ENCODE measurements at places on chromosomes 11 and 22. TPM values are rescaled to one million over a fixed set of nuclear protein-coding genes. Genes with fewer than 3 reads are reported as not detected.

The C11orf24 gene
- 64.8 TPM for total RNA-seq

The TSSK2 gene
- 0.39 TPM for total RNA-seq

GRCh38 chr11:45209000-45209879 is 62.8 kb downstream of the PRDM11 start:
- no peak overlapping the region for H3K4me3 ChIP-seq
- DNase-seq: no peak
- no peak overlapping the region for H3K27ac ChIP-seq
- H3K27me3 ChIP-seq: no peaks in the 10 kb centered on the region
- no peaks in the 10 kb centered on the region for H3K36me3 ChIP-seq
- peaks cover 2% of the 10 kb centered on the region for H3K4me1 ChIP-seq

GRCh38 chr22:46293577-46294260 is 3.0 kb upstream of the GTSE1 start:
- peak overlapping the region; percentile 90 for H3K27ac ChIP-seq
- DNase-seq: no peak
- H3K36me3 ChIP-seq: peaks cover 14% of the 10 kb centered on the region
- H3K4me1 ChIP-seq: peaks cover 63% of the 10 kb centered on the region

DNA sequence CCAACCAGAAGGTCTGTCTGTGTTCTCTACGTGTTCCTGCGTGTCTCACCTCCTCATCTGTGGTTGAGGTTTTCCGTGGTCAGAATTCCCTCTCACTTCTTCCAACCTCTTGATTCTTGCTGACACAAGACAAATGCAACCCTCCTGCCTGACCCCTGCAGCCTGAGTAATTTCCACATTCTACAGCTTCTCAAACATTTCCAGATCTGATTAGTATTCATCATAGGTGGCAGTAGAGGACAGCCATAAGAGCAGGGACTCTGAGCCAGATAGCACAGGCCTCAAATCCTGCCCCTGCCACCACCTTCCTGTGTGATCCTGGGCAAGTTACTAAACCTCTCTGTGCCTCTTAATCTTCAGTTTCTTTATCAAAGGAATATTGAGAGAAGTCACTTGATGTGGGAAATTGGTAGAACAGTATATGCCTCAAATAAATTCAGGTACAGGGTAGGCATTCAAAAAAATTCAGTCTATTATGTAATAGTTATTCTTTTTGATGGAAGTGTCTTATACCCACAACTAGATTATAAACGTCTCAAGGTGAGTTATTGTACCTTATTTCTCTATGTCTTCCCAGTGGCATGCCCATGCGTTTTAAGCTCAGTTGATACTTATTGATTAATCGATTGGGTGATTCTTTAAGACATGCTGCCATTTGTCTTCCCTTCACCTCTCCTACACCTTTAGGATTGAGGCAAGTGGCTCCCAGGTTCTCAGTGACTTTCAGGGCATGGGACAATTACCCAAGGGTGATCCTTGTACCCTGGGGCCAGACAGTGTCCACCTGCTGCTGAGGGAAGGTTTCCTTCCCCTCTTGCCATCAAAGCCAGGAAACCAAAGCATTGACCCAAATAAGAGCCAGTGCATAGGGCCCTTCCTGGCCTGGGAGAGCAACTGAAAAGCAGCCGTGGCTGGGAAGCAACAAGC is 19.6 kb downstream of the POU2AF1 start:
- no peaks in the 10 kb centered on the region for H3K27me3 ChIP-seq
- no peak for DNase-seq
- no peak overlapping the region for H3K27ac ChIP-seq
- no peaks in the 10 kb centered on the region for H3K4me1 ChIP-seq

- no peaks in the 10 kb centered on the region for H3K27me3 ChIP-seq
- peaks cover 26% of the 10 kb centered on the region for H3K4me1 ChIP-seq
- no peak for DNase-seq
Observed at GRCh38 chr11:129967996-129968395, 34.6 kb downstream of the PRDM10 start.

- H3K4me3 ChIP-seq: no peak overlapping the region
- H3K27ac ChIP-seq: no peak overlapping the region
- peaks cover 9% of the 10 kb centered on the region for H3K27me3 ChIP-seq
- no peak for DNase-seq
Observed at GRCh38 chr22:22069450-22070370, 87.1 kb upstream of the TOP3B start.

- H3K27ac ChIP-seq: no peak overlapping the region
- no peak for DNase-seq
- peaks cover 5% of the 10 kb centered on the region for H3K27me3 ChIP-seq
- H3K36me3 ChIP-seq: no peaks in the 10 kb centered on the region
- no peak overlapping the region for H3K4me3 ChIP-seq
Observed at GRCh38 chr11:105155679-105156078, 16.1 kb upstream of the CARD18 start.

GRCh38 chr11:116275635-116276034 is 497.2 kb downstream of the BUD13 start:
- no peaks in the 10 kb centered on the region for H3K4me1 ChIP-seq
- DNase-seq: no peak
- H3K27ac ChIP-seq: no peak overlapping the region
- no peaks in the 10 kb centered on the region for H3K36me3 ChIP-seq
- H3K4me3 ChIP-seq: no peak overlapping the region
- peaks cover 10% of the 10 kb centered on the region for H3K27me3 ChIP-seq

The FOSL1 gene
- total RNA-seq: 7.9 TPM

- no peak for DNase-seq
- peak overlapping the region; percentile 88 for H3K27ac ChIP-seq
- H3K36me3 ChIP-seq: peaks cover 7% of the 10 kb centered on the region
Observed at GRCh38 chr22:35299217-35299672, 449 bp upstream of the TOM1 start.

DNA sequence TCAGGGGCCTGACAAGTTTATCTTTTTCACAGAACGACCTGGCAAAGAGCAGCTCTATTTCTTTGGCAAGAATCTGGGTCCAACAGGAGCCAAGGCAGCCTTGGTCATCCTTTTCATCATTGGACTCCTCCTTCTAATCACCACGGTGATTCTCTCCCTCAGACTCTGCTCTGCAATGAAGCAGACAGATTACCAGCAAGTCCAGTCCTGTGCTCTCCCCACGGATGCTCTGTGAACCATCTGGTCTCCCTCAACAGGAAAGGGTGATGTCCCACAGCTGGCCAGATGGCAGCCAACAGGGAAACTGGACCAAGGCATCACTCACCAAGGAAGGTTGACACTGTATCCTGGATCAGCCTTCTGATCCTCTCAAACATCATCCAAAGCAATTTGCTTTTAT is 17.0 kb upstream of the PANX1 start:
- no peak for DNase-seq
- peaks cover 25% of the 10 kb centered on the region for H3K27me3 ChIP-seq
- H3K27ac ChIP-seq: no peak overlapping the region
- H3K36me3 ChIP-seq: peaks cover 5% of the 10 kb centered on the region
- H3K4me3 ChIP-seq: no peak overlapping the region

DNA sequence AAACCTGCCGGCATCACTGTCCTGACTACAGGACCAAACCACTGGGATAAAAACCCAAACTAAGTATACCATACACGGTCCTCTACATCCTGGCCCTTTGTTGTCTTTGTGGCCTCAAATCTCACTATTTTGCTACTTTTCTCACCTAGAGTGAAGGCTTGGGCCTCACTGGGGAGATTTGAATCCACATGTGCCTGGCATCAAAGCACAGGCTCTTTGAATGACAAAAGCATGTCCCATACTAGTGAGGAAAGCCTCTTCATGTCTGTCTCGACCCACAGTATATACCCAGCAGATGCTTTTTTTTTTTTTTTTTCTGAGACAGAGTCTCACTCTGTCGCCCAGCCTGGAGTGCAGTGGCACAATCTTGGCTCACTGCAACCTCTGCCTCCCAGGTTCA is 72.5 kb upstream of the DRD2 start:
- H3K27ac ChIP-seq: no peak overlapping the region
- no peaks in the 10 kb centered on the region for H3K36me3 ChIP-seq
- H3K4me3 ChIP-seq: no peak overlapping the region
- DNase-seq: no peak

The CHRM4 gene
- total RNA-seq: 0.75 TPM

GRCh38 chr11:131229221-131229620 is 141.2 kb upstream of the NTM start:
- H3K36me3 ChIP-seq: no peaks in the 10 kb centered on the region
- H3K27ac ChIP-seq: no peak overlapping the region
- no peak for DNase-seq
- no peaks in the 10 kb centered on the region for H3K4me1 ChIP-seq
- peaks cover 10% of the 10 kb centered on the region for H3K27me3 ChIP-seq

The MPZL3 gene
- total RNA-seq: 10.8 TPM

The ALX4 gene
- total RNA-seq: not detected

The MYH9 gene
- 642 TPM for total RNA-seq

DNA sequence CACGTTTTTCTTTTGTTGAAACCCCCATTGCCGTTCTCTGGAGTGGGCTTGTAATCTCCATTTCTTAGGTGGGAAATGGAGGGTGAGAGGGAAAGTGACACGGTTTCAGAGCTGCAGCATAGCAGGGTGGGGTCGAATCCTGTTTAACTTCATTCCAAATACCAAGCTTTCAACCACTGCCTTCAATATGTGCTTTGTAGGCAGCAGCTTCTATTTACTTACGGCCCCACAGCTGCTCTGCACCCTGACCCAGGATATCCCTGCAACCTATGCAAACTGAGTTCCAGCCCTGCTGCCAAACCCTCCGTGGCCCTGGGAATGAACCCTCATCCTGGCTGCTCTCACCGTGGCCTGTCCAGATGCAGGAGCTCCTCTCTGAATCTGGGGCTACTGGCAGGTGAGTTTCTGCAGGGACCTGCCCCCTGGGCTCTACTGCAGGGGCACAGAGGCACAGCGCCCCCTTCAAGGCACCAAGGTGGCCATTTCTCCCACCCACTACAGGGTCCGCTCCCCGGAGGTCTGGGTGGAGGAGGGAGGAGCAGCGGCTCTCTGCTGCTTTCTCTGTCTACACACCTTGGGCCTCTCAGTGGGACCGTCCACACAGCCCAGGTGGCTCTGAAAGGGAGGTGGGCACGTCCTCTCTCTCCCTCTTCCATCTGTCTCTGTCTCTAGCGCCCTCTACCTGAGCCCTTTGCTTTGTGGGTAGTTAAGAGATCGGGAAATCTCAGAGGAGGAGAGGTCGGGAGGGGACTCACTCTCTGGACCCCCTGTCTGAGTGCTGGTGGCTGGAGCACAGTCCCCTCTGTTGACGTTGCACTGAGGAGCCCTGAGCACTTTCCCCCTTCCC is 279.1 kb downstream of the BRD1 start:
- no peaks in the 10 kb centered on the region for H3K4me1 ChIP-seq
- H3K27ac ChIP-seq: no peak overlapping the region
- H3K36me3 ChIP-seq: no peaks in the 10 kb centered on the region
- DNase-seq: peak; percentile 53

GRCh38 chr11:120801801-120802689 is 221.9 kb upstream of the TBCEL start:
- H3K4me3 ChIP-seq: no peak overlapping the region
- H3K27me3 ChIP-seq: no peaks in the 10 kb centered on the region
- H3K36me3 ChIP-seq: no peaks in the 10 kb centered on the region
- peak; percentile 71 for DNase-seq
- H3K27ac ChIP-seq: peak overlapping the region; percentile 78

The POU2AF2 gene
- total RNA-seq: not detected

DNA sequence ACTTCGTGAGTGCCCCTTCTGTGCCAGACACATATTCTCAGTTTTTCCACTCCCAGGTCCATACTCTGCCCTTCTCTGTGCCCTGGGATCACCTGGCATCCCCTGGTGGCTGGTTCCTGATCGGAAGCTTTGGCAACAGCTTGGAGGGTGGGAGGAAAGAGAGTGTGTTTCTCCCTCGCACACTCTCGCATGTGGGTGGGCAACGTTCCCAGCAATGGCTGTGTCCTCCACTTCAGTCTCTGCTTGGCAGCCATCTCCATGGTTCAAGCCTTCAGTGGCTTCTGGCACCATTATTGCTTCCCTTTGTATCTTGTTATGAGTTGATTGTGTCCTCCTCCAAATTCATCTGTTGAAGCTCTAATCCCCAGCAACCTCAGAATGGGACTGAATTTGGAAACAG is 342.7 kb upstream of the SYN3 start:
- no peak for DNase-seq
- H3K27ac ChIP-seq: no peak overlapping the region
- H3K27me3 ChIP-seq: no peaks in the 10 kb centered on the region

DNA sequence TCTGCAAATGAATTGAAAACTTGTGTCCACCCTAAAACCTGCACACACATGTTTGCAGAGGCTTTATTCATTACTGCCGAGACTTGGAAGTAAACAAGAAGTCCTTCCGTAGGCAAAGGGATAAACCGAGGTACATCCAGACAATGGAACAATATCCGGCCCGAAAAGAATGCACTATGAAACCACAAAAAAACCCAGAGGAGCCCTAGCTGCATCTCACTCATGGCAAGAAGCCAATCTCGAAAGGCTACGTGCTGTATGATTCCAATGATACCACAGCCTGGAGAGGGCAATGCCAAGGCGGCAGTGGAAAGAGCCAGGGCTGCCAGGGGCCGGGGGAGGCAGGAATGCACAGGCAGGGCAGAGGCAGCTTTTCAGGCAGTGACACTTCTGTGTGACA is 3.2 kb upstream of the MRPL23 start:
- no peak overlapping the region for H3K27ac ChIP-seq
- no peak overlapping the region for H3K4me3 ChIP-seq
- H3K36me3 ChIP-seq: no peaks in the 10 kb centered on the region
- H3K27me3 ChIP-seq: no peaks in the 10 kb centered on the region

DNA sequence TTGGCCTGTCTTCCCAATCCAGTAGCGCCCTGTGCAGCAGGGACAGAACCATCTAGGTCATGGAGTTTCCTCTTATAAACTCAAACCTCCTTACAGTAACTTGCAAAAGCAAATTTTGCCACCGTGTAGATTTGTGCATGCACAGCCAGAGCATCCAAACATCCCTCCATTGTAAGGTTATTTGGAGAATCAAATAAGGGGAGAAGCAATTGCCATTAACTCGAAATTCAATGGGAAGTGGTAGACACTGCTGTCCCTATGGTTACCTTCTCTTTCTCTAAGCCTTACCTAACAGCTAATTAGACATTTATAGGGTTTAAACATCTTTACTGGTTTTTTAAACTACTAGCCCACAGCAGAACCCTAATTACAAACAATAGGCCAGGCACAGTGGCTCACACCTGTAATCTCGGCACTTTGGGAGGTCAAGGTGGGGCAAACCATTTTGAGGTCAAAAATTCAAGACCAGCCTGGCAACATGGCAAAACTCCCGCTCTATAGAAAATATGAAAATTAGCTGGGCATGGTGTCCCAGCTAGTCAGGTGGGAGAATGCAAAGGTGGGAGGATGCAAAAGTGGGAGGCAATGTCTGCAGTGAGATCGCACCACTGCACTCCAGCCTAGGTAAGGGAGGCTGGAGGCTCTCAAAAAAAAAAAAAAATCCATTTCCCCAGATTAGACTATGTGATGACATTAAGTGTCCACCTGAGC is 6.6 kb downstream of the HSPA8 start:
- H3K4me1 ChIP-seq: peaks cover 56% of the 10 kb centered on the region
- peak overlapping the region; percentile 88 for H3K4me3 ChIP-seq

The OR4C46 gene
- not detected for total RNA-seq

Measured in natural killer cell treated with Interleukin-12 subunit alpha and Interleukin-12 subunit beta and Interleukin-15 and Interleukin-18, amount 100 ng/mL, for 72 hours (primary cell).